T-cell (primary cell): ENCODE measurements at places on chromosomes 12 and 14. TPM values are rescaled to one million over a fixed set of nuclear protein-coding genes. Genes with fewer than 3 reads are reported as not detected.

DNA sequence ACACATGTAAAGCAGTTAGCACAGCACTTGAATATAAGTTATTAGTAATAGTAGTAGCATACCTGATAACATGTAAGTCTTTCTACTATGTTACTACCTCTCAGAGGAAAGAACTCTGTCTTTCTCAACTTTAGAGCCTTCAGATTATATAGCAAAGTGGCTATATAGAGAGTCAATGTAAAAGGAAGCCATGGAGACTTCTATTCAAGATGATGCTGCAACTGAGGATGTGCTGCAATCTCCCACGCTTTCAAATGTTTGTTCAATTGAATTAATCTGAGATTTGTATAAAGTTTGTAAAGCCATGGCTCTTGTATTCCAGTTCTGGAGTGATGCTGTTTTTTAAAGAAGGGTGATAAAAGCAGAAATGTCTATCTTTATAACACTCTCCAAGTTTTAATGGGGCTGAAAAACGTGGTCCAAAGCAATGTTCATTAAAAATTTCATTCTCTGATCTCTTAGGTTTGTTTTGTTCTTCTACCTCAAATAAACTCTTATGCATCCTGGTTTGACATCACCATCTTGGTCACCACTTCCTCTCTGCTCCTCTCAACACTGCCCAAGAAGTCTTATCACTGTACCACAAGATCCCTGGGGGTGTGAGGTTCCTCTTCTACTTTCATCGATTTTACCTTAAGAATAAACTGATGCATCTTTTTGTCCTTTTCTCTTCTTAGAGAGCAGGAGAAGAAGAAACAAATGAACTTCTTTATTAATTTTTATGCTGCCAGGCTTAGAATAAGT is 40.6 kb downstream of the C12orf42 start:
- DNase-seq: no peak
- H3K36me3 ChIP-seq: no peaks in the 10 kb centered on the region
- H3K4me3 ChIP-seq: no peak overlapping the region
- no peaks in the 10 kb centered on the region for H3K27me3 ChIP-seq
- peaks cover 25% of the 10 kb centered on the region for H3K4me1 ChIP-seq

DNA sequence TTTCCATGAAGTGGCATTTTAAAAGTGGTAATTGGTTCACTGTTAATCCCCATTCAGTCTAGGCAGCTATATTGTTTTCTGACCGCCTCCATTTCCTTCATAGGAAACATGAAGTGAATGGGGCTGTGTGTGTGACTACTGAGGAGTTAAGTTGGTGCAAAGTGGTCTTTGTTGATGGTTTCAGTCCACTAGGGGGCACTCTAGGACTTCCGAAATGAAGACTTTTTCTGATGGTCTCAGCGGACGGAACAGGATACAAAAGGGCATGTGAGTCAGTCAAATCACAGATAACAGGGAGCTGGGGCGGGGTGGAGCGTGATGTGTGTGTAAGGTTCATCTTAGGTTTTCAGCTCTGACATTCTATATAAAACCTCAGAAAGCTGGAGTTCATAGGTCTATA is 240.1 kb upstream of the OR4E1 start:
- H3K27ac ChIP-seq: peak overlapping the region; percentile 30
- no peaks in the 10 kb centered on the region for H3K27me3 ChIP-seq
- no peaks in the 10 kb centered on the region for H3K4me1 ChIP-seq
- H3K36me3 ChIP-seq: no peaks in the 10 kb centered on the region
- DNase-seq: peak; percentile 47
- H3K4me3 ChIP-seq: no peak overlapping the region

DNA sequence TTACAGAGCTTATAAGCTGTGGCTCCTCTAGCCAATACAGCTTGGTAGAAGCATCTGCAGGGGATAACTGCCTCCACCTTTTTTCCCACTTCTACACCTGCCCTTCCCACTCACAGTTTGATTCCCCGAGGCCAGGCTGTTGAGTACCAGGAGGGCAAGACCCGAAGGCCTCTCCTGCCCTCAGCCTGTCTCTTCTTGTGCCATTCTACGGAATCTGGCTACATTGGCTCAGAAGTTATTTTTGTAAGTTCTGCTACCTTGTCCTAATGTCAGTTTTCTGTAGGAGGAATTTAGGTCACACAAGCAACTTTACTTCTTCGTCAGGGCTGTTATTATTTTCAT is 11.7 kb downstream of the FBXL14 start:
- H3K27me3 ChIP-seq: no peaks in the 10 kb centered on the region
- H3K4me1 ChIP-seq: no peaks in the 10 kb centered on the region
- no peak for DNase-seq
- H3K36me3 ChIP-seq: no peaks in the 10 kb centered on the region
- no peak overlapping the region for H3K27ac ChIP-seq
- H3K4me3 ChIP-seq: no peak overlapping the region

- H3K4me1 ChIP-seq: peaks cover 27% of the 10 kb centered on the region
- H3K27me3 ChIP-seq: no peaks in the 10 kb centered on the region
- peak overlapping the region; percentile 90 for H3K4me3 ChIP-seq
- DNase-seq: peak; percentile 1
- H3K27ac ChIP-seq: peak overlapping the region; percentile 88
- peaks cover 5% of the 10 kb centered on the region for H3K36me3 ChIP-seq
Observed at GRCh38 chr12:42326541-42327226, 717 bp downstream of the PPHLN1 start.

DNA sequence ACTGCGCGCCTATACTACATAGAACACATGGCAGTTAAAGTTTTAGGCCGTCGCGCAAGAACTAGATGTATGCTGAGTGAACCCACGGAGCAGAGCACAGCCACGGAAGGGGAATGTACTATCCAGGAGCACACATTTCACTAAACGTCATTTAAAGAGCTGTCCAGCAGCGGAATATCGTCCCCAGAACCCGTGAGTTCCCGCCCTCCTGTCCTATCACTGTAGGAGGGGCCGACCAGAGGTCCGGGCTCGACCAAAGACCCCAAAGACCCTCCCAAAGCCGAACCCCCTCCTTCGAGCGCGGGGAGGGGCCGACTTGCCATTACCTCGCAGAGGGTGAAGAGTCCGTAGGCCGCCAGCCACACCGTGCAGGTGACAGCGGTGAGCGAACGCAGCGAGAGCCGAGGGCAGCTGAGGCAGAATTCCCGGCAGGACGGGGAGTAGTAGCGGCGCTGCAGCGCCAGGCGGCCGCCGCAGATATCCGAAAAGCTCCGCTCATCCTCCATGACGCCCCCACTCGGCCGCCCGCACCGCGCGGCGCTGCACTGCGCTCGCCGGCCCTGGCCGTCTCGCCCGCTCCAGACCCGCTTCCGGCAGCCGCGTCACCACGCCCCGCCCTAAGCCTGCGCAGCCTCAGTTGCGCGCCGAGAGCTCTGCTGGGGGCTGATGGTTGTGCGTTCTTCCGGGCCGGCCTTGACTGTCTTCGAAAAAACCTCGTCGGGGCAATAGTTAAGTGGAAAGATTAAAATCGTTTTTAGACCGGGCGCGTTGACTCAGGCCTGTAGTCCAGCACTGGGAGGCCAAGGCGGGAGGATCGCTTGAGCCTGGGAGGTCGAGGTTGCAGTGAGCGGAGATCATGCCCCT is at the start of gene PIGH:
TSS of gene PIGH (minus strand) at position 571 of the 864 bp plus-strand sequence. CDS start at position 506, 65 bp downstream.
- H3K4me3 ChIP-seq: peak within 1 kb of the TSS; percentile 90
- H3K27ac ChIP-seq: peak within 1 kb of the TSS; percentile 87
- H3K36me3 ChIP-seq: no peaks in the 10 kb centered on the region
- H3K27me3 ChIP-seq: no peaks in the 10 kb centered on the region
- peaks cover 14% of the 10 kb centered on the region for H3K4me1 ChIP-seq

DNA sequence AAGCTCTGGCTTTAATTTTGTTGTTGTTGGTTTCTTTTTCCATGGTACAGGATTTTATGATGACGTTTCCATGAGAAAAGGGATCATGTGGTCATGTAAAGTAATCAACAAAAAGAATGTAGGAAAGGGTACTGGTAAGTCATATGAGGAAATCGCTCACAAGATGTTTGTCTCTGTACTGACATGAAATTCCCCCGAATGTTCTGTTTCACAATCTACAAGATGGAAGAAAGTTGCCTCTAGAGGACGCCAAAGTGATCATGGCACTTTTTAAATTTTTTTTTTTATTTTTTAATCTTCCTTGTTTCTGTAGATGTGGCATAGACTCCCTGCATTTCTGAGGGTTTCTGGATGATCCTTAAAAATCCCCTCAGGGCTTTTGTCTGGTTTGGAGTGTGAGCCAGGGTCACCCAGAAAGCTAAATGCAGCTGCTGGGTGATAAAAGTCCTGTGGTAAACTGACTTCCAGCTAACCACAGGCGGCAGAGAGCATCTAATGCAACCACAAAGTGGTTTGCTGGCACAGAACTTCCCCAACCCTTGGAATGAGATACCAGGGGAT is 393.5 kb downstream of the CCDC91 start:
- DNase-seq: no peak
- H3K4me3 ChIP-seq: no peak overlapping the region
- H3K36me3 ChIP-seq: no peaks in the 10 kb centered on the region
- no peaks in the 10 kb centered on the region for H3K4me1 ChIP-seq
- H3K27me3 ChIP-seq: no peaks in the 10 kb centered on the region

DNA sequence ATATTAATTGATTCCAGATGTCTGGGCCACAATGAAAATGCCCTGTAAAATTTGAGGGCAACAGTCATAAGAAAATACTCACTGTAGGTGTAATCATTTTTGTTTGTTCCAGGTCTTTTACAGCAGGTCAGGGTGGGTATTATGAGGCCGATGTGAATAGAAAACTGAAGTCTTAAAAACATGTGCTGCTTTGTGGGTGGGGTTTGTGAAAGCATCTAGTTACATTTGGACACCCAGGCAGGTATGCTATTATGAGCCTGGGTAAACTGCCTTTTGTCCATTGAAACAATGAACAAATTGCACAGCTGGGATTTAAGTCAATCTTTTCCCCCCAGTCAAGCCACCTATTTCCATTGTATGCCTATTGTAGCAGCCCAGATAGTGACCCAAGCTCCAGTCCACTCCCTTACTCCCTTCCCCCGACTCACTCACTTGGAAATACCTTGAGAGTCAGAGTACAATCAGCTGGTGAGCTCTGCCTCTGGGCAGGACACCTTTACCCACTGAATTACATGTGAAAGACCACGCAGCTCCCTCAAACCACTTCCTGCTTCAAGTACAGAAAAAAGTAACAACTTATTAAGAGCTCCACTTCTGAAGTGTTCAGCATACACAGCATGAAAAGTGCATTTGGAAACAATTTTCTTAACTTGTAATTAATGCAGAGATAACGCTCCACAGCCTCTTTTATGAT is 1.8 kb downstream of the IGF1 start:
- peak; percentile 11 for DNase-seq
- no peaks in the 10 kb centered on the region for H3K36me3 ChIP-seq
- H3K4me1 ChIP-seq: peaks cover 15% of the 10 kb centered on the region
- H3K27me3 ChIP-seq: no peaks in the 10 kb centered on the region
- no peak overlapping the region for H3K4me3 ChIP-seq

DNA sequence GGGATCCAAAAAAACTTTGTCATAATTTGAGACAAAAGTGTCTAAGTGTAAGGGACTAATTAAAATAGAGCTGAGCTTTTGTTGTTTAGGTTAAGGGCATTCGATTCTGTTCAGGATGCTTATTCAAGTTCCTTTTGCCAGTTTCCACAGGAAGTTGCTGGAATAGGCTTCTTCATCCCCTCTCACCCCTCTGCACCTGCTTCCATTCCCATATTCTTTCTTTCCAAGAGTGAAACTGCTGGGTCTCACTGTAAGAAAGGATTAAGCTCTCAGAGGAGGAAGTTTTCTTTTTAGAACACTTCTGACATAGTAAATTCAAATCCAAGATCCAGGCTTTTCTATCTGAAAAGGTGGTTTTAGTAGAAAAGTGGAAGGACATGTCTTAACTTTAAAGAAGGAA is 61.4 kb downstream of the POLR3B start:
- H3K36me3 ChIP-seq: peaks cover 2% of the 10 kb centered on the region
- no peaks in the 10 kb centered on the region for H3K27me3 ChIP-seq
- no peak for DNase-seq
- no peaks in the 10 kb centered on the region for H3K4me1 ChIP-seq
- H3K4me3 ChIP-seq: no peak overlapping the region

CFAP251 gene
- 0.59 TPM for total RNA-seq

RILPL1 gene
- 8.9 TPM for total RNA-seq

GRIN2B gene
- not detected for total RNA-seq

SLC25A21 gene
- total RNA-seq: not detected

KCNC2 gene
- not detected for total RNA-seq

TM9SF1 gene
- total RNA-seq: 21.8 TPM
